ENCODE measurements at places on chromosomes 2 and 18. TPM values are rescaled to one million over a fixed set of nuclear protein-coding genes. Genes with fewer than 3 reads are reported as not detected.

REG3A gene
- not detected for total RNA-seq

STPG4 gene
- total RNA-seq, result 0.33 TPM

CKAP2L gene
- total RNA-seq, result 10.3 TPM

LRATD1 gene
- 177 TPM for total RNA-seq

CNPPD1 gene
- 40.8 TPM for total RNA-seq

CGREF1 gene
- total RNA-seq, result 0.31 TPM

ZSWIM2 gene
- not detected for total RNA-seq

PDE1A gene
- total RNA-seq, result 3.3 TPM

ADD2 gene
- total RNA-seq, result 1.1 TPM

MROH2A gene
- total RNA-seq, result not detected

DNA sequence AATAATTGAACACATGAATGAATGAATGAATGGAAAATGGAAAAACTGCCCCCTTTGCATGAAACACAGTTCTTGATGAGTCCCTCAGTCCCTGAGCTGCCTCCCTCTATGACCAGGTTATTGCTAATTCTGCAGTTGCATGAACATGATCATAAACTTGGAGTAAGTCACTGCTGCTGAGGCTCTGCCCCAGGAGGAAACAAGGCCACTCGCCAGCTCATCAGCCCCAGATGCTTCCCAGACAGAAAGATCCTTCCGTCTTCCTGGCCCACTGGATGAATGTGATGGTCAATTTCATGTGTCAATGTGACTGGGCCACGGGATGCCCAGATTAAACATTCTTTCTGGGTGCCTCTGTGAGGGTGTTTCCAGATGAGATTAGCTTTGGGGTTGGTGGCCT lies 16.4 kb downstream of the GPR45 start:
- DNase-seq, result no peak

DNA sequence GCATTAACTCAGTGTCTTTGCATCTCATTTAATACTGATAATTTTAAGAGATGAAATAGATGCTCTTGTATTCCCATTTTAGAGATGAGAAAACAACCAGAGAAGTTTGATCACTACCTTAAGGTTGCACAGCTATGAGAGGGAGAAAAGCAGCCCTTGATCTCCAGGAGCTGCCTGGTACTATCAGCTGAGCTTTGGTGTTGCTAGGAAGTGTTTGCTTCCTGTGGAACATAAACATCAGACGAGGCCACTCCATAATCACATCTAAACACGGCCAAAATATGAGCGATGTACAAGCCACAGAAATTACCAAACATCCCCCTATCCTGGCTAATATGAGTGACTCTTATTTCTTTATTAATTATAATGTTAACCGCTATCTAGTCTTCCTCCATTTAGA lies 620 bp upstream of the WDFY1 start:
- DNase-seq, result no peak

DNA sequence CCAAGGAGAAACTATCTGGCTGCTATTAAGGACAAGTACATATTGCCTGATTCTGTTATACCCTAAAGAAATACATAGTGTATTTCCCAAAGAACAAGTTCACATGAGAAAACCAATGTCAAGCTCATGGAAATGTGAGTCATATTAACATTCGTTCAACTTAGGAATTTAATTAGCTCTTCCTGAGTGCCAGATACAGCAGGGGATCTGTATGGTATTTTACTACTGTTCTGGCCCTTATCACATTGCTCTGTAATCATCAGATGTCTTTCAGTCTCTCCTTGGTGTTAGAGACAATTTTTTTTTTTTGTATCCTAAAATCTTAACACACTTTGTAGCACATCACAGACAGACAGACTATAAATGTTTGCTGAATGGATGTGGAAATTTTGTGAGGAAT lies 395.0 kb upstream of the CRIM1 start:
- DNase-seq, result no peak

DNA sequence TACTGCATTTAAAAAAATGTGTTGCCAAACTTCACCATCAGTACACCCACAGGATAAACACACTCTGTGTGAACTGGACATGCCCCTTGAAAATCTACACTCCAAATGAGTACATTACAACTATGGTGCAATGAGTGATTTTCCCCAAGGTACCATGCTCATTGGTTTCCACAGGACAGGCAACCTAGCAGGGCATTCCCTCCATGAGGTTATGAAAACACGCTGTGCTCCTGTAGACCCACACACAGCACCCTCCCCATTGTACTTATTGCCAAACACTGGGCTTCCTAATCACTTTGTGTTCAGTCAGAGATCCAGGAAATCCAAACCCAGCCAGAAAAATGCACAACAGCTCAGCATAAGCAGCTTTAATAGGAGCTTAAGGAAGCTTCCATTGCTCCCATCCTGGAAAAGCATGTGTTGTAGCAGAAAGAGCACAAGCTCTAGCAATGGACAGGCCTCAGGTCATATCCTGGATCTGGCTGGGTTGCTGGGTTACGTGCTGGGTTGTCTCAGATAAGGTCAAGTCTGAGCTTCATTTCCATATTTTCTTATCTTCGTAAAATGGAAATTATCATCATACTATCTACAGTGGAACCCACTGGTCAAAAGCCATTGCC lies 20.8 kb upstream of the ATIC start:
- DNase-seq, result no peak

- no peak for DNase-seq
These were observed 527.4 kb downstream of the TMEM182 start for GRCh38 chr2:103289105-103289725.

DNA sequence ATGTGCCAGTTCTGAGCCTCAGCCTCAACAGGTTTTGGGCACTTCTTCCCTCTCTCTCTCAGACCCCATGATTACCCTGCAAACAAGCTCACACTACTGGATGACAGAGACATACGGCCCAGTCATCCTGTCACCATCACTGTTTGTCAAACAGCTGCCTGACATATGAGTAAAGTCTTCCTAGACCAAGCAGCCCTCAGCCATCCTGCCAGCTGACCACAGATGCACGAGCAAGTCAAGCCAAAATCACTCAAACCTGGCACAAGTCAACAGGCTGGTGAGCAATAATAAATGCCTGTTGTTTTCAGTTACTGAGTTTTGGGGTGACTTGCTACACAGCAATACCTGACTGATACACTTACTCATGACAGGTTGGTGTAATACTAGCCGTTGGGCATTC lies 75.5 kb upstream of the KLF7 start:
- DNase-seq, result no peak

GRCh38 chr2:36511858-36512603 lies 85.9 kb downstream of the FEZ2 start:
- DNase-seq, result no peak

- no peak for DNase-seq
These were observed 214.9 kb downstream of the TWIST2 start for GRCh38 chr2:239062743-239063142.

DNA sequence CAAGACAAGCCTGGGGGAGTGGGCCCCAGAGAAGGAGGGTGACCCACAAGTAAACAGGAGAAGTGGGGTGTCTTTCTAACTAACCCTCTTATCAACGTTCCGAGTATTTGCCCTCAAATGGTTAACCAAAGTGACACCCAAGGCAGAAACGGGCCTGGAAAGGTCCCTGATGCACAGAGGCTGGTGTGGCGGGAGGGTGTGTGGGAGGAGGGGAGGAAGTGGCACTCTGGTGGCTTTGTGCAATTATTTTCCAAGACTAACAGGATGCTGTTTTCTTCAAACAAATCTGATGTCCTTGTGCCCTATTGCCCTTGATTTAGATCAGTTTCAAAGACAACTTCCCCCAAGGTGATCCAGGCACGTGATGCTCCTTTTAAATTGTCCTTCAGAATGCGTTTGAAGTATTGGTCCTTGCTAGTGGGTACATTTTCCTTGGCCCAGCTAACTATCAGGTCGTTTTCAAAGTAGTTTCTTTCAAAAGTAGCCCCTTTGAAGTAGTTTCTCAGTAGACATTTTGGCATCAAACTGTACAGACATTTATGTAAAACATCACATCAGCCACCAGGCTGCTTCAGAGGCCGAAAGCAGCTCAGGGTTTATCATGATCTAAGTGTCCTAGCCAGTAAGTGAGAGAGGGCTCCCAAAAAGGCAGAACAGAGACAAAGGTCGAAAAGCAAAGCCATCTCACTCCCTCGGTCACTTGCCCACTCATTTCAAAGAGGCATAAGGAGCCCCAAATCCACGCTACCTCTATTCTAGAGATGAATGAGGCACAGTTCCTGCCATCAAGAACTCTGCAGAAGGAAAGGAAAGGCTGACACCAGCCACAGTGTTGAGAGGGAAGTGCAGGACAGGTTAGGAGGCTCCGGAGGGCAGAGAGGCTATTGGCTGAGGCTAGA lies 371.1 kb upstream of the ID2 start:
- no peak for DNase-seq

DNA sequence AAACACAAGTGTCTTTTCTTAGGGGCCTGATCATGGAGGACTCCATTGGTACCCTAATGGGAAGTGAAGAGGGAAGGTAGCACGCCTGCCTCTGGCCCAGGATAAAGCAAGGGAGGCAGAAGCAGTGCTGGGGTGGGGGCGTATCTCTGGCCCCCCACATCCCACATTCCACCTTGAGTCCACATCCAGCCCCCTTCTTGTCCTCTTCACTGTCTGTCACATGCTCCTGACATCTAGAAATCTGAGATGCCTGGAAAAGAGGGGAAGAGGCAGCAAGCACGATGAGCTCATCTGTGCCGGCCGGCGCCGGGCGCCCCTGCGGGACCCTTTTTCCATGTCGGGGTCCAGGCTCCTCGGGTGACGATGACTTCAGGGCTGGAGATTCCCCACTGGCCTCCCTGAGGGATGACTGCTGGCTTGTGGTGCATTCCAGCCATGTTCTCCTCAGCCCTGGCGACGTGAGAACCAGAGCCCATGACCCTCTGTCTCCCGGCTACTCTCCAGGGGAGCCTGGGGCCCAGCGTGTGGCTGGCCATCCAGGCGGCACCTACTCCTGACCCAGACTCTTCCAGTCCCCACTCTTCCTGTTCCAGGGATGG lies 277.5 kb downstream of the DYSF start:
- no peak for DNase-seq

- no peak for DNase-seq
These were observed 9.4 kb upstream of the SPATS2L start for GRCh38 chr2:200297100-200297499.

DNA sequence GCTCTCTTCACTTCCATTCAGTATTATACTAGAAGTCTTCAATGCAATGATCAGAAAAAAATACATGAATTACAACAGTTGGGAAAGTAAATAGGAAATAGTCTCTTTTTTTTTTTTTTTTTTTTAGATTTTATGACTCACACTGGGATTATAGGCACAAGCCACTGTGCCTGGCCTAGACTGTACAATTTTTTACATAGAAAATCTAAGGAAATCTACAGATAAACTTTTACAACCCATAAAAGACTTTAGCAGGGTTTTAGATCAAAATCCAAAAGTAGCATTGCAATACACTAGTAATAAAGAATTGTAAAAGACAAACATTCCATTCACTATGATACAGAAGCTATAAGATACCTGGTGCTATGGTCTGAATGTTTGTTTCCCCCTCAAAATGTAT lies 39.0 kb downstream of the CFAP221 start:
- no peak for DNase-seq

DNA sequence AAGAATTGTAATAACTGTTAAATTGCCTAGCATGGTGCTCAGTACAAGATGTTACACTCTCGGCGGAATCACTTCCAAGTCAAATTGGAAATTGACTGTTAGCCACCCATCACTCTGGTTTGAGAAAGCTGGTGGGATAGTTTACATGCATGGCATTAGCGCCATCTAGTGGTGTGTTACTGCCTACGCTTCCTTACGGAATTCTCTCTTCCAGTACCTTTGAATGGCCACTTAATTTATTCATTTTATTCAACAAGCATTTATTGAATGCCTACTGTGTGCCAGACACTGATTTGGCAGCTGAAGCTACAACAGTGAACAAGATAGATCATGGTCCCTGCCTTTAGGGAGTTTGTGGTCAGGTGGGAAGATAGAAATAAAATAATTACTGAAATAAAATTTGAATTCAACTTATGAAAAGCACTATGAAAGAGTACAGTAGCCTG lies 171.2 kb downstream of the TMEM247 start:
- peak; percentile 50 for DNase-seq

DNA sequence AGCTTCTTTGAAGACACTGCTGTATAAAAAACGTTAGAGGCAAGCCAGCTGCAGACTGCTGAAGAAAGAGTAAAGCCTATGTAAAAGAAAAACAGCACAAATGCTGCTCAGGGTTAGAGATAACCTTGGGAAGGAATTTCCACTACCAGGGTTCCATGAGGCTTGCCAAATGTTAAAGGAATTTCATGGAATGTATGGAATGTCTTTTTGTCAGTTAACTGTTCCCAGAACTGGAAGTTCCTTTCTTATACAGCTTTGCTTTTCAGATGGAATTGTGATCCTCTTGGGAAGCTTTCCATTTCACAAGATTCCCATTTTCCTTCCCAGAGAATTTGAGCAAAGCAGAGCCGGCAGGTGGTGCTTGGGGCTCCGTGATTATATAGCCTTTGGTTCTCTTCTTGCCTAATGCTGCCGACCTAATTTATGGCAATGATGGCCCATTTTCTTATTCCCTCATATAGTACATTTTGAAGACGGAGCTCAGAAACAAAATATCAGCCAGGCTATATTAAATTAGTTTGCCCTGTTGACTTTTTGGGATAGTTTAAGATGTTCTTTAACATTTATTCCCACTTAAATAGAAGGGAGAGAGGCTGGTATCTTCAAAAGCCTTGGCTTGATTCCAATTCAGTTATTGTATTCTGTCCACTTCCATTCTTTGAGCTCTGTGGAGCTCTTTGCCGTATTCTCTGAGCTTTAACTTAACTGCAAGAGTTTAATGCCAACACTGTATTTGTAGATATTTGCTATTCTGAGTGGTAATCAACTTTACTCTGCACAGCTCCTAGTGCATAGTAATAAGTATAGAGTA lies 162.3 kb downstream of the PHLPP1 start:
- DNase-seq, result no peak

GRCh38 chr2:158923180-158923594 lies 45.3 kb upstream of the TANC1 start:
- no peak for DNase-seq

DNA sequence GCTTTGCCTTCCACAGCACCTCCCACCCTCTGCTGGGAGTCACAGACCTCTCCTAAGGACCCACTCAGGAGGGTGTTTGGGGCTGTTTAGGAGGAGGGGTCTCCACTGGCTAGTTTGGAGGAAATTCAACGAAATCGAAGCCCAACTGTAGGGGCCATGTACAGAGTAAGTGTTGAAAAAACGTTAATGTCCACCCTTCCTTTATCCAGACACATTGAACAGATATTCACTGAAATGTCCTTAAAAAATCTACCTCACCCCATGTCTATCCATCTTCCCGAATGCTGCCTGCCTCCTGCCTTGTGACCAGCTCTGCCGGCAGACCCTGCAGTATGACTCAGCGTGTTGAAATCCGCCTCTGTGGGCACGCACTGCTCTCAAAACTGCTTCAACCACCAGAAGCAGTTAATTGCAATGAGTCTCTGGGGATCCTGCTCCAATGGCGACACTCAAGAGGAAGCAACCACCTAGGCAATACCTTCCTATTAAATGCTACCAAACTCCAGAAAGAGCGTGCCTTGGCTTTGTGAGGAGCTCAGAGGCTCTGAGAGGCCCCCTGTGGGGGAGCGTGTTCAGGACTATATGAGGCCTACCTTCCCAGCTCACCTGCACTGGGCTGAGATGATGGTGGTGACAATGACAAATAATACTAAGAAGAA lies 61.4 kb upstream of the RTN4 start:
- DNase-seq, result no peak

GRCh38 chr18:31774477-31774785 lies 13.8 kb upstream of the SLC25A52 start:
- no peak for DNase-seq

- DNase-seq, result no peak
These were observed 148.1 kb upstream of the PID1 start for GRCh38 chr2:229419158-229419557.

- no peak for DNase-seq
These were observed 7.5 kb upstream of the COLEC11 start for GRCh38 chr2:3587432-3587831.

Measured in progenitor cell of endocrine pancreas (in vitro differentiated cells).